Stimulated activated CD4-positive, alpha-beta T cell treated with anti-CD3 and anti-CD28 coated beads, Interleukin-15, amount 100 ng/mL, for 1 hour (primary cell): ENCODE measurements at places on chromosomes 12 and 14.

GRCh38 chr12:52322069-52322468 lies 871 bp upstream of the KRT83 start:
- DNase-seq: no peak

GRCh38 chr12:43069768-43070221 lies 480.2 kb upstream of the PRICKLE1 start:
- no peak for DNase-seq

DNA sequence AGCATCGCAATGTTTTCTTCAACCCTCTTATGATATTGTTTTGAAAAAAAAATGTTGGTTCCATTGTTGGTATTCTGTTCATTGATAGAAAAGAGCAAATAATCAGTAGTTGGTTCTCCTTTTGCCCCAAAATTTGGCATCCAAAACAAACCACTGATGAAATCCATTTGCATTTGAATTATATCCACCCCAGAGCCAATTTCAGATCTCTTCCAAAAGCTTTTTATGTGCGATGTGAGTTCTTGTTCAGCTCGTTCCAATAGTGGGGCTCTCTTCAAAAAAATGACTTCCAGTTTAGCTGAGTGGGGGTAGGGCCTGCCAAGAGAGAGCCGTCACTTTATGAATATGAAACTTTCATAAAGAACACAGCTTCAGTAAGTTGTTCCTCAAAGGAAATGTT lies 130.7 kb downstream of the DIO2 start:
- no peak for DNase-seq

DNA sequence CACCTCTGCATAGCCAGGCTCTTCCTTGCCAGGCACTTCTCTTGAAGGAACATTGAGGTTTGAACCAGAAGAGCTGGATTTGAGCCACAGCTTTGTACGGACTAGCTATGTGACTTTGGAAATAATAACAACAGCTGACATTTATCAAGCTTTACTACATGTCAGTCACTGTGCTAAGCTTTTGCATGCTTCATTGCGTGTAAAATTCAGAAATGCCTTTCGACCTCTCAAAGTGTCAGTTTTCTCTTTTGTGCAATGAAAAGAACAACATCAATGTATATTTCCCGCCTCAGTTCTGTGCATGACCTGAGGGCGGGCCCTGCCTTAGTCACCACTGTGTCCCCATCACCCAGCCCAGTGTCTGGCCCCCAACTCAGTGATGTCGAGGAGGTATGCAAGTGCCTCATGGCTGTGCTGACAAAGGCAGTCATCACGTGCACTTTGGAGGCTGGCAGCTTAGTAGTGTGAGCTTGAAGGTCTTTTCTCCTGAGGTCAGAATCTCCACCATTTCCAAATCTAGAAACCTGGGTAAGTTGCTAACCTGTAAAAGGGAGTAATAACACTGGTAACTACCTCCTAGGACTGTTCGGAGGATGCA lies 17.9 kb upstream of the AQP2 start:
- DNase-seq: no peak

GRCh38 chr12:113242560-113242959 lies 21.3 kb downstream of the TPCN1 start:
- no peak for DNase-seq

GRCh38 chr14:81562818-81563217 lies 29.2 kb upstream of the SEL1L start:
- DNase-seq: no peak

DNA sequence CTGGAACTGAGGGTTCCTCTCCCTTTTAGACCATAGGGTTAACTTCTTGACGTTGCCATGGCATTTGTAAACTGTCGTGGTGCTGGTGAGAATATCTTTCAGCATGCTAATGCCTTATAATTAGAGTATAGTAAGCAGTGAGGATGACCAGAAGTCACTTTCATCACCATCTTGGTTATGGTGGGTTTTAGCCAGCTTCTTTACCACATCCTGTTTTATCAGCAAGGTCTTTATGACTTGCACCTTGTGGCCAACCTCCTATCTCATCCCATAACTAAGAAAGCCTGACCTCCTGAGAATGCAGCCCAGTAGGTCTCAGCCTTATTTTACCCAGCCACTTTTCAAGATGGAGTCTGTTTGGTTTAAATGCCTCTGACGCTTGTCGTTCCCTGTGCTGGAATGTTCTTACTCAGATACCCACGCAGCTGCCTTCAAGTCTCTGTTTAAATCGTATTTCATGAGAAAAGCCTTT lies 44.2 kb downstream of the BBS10 start:
- DNase-seq: no peak

GRCh38 chr12:34400986-34401658 lies 378.8 kb downstream of the ALG10 start:
- no peak for DNase-seq

DNA sequence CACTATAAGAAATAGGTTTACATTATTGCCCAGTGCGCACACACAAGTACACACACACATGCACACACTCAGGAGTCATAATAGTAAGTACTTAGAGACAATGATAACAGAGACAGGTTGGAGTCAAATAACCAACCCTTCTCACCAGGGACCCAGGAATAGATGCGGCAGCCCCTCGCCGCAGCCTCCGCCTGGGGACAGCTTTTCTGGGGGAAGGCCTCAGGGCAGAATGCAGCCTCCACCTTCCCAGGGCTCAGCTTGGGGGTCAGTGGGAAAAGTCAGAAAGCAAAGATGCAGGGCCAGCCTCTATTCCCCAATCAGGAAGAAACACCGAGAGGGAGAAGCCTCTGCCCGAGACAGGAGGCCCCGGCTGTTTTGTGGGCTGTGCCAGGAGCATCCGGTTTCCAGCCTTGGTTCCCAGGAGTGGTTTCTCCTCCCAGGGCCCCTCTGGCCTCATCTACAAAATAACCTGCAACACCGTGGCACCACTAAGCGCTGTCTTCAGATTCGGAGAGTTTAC lies 23.4 kb upstream of the EIF5 start:
- DNase-seq: no peak

GRCh38 chr12:15208140-15208539 lies 13.1 kb downstream of the RERG start:
- DNase-seq: no peak

DNA sequence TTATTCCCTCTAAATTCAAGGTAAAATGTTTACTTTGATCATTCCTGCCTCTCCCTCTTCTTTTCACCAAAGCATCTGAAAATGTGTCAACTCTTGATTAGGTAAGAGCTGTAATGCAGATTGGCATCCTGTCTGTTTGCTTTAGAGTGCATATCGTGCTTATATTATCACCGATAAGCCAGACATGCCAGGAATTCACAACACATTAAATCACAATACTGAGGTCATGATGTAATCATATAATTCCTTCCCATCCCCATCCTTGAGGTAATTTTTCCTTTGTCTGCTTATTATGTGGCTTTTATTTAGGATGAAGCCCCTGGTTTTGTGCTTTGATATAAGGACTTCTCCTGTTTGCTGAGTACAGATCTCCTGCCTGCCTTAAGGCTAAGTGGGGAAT lies 10.2 kb downstream of the DDX47 start:
- DNase-seq: no peak

DNA sequence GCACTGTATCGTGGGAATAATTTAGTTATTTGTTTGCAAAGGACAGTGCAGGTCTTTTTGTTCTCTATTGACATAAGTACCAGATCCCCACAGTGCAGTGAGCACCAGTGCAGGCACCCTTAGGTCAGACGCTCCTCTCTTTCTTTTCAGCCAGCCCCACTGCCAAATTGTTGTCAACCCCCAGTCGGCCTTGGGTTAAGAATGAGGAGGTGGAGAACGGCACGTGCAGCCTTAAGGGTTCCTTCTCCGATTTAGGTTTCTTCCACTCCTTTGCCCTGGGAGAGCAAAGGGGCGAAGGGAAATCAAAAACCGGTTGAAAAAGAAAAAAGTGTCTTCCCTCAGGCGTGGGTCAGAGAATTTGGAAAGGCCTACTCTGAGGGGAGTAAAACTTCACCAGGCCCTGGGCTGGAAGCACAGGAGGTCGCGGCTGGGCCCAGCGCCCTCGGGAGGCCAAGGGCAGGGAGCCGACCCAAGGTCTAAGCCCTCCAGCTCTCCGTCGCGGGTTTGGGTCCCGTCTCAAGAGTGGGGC lies 4.3 kb downstream of the PAX9 start:
- no peak for DNase-seq

- DNase-seq: no peak
Measured at GRCh38 chr12:79532907-79533288, 157.9 kb downstream of the PAWR start.

DNA sequence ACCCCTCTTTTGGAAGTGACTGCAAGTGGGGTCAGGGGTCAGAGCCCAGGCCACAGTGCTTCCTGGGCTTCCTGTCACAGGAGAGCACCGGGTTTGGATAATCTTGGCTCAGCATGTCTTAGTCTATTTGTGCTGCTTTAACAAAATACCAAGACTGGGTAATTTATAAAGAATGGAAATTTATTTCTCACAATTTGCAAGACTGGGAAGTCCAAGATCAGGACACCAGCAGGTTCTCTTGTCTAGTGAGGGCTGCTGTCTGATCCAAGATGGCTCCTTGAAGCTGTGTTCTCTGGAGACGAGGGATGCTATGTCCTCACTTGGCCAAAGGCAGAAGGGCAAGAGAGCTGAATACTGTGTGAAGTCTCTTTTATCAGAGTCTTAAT lies 74.1 kb downstream of the RIN3 start:
- DNase-seq: no peak

DNA sequence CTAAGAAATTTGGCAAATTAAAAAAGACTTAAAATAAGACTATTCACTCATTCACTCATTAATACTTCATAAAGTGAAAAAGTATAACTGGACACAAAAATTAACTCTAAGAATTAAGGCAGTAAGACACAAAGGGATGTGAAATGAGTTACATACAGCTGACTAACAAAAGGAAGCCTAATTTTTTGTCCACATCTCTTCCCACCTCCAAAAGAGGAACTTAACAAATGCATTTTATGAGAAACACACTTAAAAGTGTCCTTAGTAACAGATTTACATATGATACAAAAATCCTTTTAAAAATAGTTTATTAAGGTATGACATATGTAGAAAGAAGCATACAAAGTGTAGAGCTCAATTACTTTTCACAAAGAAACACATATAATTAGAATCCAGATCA lies 88.9 kb downstream of the NUMB start:
- DNase-seq: no peak

- DNase-seq: no peak
Measured at GRCh38 chr14:68669111-68669511, 123.8 kb downstream of the ZFP36L1 start.

DNA sequence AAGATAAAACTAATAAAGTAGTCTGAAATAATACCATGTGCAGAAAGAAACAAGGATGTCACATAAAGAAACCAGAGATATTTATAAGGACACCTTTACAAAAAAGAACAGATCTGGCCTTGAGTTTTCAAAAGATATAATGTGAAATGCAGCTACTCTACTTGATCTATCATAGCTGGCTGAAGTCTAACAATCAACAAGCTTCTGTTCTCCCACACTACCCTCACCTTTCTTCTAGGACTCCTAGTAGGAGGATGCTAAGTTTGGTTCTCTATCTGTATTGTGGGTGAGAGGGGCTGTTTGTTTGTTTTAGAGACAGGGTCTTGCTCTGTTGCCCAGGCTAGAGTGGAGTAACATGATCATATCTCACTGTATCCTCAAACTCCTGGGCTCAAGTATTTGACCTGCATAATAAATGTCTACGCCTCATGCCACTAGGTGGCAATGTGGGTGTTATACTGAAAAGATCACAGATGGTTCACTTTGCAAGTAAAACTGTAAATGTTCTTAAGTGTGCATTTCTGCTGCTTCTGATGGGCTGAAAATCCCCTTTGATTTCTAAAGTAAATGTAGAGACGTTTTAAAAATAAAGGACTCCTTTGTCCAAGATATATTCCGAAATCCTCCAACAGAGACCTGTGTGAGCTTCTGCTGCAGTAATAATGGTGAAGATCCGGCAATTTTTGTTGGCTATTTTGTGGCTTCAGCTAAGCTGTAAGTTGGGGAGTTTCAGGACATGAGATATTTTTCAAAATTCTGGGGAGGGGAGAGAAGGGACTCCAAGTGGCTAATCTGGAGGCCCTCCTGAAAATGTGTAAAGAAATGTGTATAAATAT lies 269.3 kb downstream of the DAD1 start:
- no peak for DNase-seq

DNA sequence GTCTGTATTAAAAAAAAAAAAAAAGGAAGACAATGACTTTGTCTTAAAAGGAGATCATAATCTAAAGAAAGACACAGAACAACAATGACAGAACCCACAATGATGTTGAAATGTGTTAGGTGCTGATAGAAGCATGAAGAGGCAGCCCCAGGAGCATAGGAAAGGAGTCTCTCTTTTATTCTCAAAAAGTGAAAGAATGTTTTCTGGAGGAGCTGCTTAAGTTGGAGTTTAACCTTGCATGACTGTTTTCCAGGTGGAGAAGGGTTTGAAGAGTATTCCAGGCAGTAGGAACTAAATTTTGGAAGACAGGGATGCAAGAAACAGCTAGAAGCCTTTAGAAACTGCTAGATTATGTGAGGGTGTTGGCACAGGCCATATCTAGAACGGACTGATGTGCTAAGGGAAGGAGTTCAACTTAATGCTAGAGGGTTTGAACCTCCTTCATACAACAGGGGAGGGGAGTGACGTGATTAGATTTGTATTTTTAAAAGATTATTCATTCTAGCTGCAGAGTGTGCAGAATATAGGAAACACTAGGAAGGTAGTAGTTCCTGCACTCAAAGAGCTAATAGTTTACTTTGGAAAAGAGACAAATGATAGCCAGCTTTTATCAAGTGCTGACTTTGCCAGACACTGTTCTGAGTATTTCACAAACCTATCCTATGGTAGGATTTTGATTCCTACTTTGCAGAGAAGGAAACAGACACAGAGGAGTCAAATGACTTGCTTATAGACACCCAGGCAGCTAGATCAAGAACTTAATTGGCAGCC lies 4.6 kb upstream of the RPL6 start:
- DNase-seq: no peak

DNA sequence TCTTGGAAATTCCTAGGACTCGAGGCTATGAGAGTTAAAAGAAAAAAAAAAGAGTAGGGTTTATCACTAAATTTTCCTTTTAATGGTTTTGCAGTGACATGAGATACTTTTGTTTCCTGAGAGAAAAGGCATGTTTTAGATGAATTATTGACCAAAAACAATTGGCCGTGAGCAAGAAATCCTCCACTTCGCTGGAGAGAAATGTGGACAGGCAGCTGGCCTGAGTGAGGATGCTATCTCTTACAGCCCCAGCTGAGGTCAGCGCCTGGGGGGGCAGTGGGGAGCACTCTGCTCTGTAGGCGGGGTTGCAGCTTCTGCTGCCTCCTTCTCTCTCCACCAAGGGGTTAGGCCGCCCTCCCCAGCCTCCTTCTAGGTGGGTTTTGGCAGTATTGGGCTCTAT lies 54.7 kb downstream of the PRIMA1 start:
- no peak for DNase-seq

- DNase-seq: no peak
Measured at GRCh38 chr14:93430315-93431035, at the start of gene UNC79. TSS of gene UNC79 (plus strand) at chr14:93430939. CDS start at chr14:93431030, 91 bp downstream.
